DMS 273 treated with DMSO at 0.1 percent for 48 hours (cell line): ENCODE measurements at places on chromosomes 4 and X.
A peak's percentile ranks its signal among the peaks of the same experiment; 100 is the strongest.

GRCh38 chr4:146633471-146633800, 5.3 kb upstream of the POU4F2 start:
- DNase-seq = no peak

DNA sequence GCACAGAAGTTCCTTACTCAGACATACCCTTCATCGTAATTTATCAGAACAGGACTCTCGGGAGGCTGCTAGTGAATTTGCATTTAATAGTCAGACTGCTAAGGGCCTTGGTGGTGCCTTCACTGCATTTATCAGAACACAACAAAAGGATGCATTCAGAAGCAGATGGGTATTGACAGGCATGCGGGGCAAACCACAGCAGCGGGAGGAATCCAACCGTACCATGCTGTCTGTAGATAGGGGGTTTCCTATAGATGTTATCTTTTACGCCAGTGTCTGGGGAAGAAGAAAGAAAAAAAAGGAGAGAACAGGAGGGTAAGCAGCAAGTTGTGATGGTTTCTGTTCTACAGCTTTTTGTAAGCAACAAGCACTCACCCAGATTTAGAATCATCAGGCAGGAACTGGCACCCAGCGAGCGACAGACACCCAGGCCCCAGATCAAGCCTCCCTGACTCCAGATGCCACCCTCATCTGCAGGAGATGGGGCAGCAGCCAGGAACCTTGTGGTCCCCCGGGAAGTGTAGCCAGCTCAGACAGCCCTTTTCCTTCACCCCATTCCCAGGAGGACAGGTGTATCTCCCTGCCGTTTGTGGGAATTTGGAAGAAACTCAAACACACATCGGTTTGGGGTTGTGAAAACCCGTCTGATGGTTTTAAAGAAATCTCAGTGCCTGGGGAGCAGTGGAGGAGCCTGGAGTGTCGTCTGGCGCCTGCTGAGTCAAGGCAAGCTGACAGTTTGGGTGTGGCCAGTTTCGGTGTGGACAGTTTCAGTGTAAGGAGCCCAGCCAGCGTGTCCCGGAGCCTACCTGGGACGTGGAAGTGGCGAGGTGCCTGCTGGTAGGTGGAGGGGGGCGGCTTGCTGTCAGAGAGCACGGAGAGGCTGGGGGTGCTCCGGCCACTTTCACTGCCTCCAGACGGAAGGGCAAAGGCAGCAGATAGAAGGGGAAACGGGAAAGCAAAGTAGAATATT, 80.0 kb upstream of the AFAP1 start:
- DNase-seq = no peak

- DNase-seq = no peak
Observed at GRCh38 chr4:46388857-46389256, 1.1 kb downstream of the GABRA2 start.

- no peak for DNase-seq
Observed at GRCh38 chr4:27194599-27195176, 334.0 kb downstream of the STIM2 start.

DNA sequence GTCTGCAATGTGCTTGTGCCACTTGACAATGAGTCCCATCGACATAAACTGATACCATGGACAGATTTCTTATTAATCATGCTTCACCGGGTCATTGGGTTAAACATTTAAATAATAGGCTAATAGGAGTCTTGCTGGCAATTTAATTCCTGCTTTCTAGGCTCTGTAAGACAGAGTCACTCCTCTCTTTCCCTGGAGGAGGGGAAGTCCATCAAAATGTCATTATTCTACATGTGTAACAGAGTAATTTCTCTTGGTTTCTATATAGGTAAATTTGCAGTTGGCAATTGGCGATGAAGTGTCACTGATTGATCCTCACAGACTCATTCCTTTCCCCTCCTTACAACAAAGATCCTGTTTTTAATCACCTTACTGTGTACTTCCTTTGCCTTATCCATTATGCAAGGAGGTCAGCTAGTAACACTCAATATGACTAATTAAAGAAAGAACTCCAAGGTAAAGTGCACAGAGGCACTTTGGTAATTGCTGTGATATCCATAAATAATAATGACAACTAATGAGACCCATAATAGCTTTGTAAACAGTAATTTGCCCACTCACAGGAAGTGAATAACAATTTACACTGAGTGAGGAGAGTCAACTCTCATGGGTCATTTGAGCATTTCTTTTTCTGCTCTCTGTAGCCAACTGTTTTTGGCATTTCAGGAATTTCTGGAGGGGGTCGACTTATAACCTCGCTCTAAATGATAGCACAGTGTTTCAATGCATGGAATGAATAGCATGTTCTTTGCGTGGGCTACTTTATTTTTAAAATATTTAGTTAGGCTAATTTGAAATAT, 184.0 kb downstream of the UGT8 start:
- no peak for DNase-seq

DNA sequence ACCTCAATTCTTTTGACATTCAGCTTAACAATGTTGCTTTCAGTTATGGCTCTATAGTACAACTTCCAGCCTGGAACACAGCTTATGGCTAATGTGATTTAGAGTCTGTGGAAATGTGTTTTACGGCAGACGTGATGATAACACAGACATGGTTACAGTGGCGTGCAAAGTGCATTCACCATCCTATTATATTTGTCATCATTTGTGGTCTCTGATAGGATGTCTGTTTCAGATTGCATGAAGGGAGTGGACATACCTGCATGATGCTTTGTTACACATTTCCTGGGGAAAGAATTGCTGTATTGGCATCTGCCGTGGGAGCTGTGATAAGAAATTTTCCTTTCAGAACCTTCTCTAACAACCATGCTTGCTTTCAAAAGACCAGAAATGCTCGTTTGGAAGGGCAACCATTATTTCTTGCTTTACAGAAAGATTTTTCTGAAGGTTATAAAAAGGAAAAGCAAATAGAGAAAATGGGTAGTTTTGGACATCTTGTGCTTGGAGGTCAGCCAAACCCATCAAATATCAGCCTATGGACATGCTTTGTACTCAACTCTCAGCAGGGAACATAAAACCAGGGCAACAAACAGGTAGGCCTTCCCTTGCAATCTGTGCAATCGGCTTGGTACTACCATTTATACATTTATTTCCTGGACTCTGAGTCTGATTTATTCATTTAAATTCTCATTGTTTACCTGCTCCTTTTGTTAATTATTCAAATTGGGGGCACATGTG, 273.9 kb downstream of the TLL1 start:
- DNase-seq = no peak

- no peak for DNase-seq
Observed at GRCh38 chrX:40099055-40099958, 1.5 kb upstream of the BCOR start.

DNA sequence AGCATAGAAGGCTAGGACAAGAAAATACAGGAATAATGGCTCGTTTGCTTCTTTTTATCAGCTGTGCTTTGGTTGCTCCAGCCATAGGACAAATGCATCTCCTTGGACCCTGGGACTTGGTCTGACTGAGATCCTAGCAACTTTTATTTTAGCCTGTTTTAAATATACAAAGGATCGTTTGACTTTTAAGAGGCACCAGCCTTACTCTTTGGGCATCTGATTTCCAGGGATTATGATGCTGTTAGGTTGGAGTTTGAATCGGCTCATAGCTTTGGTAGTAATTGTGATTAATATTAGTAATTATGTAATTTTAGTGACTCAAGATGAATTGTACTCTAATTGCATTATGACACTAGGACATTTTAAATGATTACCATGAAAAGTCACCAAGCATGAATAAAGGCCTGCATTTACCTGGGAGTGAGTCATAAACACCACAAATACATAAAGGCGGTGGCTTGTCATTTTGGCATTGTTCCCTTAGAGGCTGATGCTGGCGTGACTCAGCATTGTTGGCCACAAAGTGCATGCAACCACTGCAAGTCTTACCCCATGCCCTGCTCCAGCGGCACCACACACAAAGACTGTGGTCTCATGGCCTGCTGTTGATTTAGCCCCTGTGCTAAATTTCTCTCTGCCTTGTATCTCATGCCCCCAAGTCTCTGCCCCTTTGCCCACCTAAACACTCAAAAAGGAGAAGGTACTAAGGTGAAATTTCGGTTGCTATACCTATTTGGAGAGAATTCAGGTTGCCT, 12.4 kb downstream of the GPAT3 start:
- no peak for DNase-seq

GRCh38 chr4:30867427-30867826, 147.3 kb downstream of the PCDH7 start:
- no peak for DNase-seq

- DNase-seq = no peak
Observed at GRCh38 chr4:148170408-148171365, 271.5 kb downstream of the NR3C2 start.

- DNase-seq = no peak
Observed at GRCh38 chr4:11489453-11490083, 60.9 kb upstream of the HS3ST1 start.

GRCh38 chr4:54118850-54119589, 19.1 kb downstream of the GSX2 start:
- no peak for DNase-seq

GRCh38 chr4:138696058-138696457, 319.5 kb upstream of the NOCT start:
- DNase-seq = no peak

GRCh38 chr4:16264798-16265197, 38.5 kb upstream of the TAPT1 start:
- DNase-seq = peak; percentile 2

DNA sequence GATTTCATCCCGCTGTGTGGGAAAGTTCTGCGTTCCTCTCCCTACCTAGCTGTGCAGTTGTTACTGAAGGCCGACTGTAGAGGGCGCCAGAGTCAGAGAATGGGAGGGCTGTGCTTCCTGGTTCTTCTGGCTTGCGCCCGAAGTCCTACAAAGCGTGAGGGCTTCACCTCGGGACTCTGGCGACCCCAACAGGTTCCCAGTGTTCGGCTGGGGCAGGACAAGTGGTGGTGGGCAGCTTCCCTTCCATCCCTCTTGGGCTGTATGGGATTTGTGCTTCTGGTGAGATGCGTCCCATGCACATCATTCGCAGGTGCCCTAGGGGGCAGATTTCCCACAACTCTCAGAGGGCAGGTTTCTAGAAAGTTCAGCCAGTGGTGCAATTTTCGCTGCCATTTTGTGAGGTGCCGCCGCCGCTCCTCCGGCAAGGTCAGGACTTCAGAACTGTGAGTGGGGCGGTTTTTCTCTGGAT, 27.3 kb downstream of the CT45A1 start:
- no peak for DNase-seq

DNA sequence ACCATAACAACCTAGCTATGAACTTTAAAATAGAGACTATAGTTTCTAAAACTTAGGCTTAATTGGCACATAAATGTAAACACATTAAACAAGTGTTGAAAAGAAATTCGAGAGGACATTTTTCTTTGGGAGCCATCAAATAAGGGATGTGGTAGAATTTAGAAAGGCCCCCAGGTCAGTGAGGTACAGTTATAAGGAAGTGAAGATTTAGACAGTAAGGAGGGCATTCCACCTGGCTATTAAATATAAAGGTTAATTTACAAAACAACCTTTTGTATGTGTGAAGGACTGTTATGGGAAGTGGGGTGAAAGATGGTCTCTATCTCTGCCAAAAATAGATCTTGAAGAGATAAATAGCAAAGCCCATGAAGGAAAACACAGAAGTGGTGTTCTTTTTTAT, 83.9 kb downstream of the AFF1 start:
- DNase-seq = no peak

DNA sequence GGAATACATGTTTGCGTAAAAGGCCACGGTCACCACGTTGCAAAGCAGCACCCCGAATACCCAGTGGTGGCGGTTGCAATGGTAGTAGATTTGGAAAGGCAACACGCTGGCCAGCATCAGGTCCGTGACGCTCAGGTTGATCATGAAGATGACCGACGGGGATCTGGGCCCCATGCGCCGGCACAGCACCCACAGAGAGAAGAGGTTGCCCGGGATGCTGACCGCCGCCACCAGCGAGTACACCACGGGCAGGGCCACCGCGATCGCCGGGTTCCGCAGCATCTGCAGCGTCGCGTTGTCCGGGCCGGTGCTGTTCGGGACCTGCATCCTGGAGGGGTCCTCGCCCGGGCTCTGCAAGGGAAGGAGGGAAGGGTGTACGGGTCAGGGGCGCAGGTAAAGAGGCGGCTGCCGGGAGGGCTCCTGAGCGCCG, 13.5 kb upstream of the ASMTL start:
- DNase-seq = no peak

- DNase-seq = peak; percentile 14
Observed at GRCh38 chrX:120559804-120560203, 958 bp downstream of the CUL4B start.

DNA sequence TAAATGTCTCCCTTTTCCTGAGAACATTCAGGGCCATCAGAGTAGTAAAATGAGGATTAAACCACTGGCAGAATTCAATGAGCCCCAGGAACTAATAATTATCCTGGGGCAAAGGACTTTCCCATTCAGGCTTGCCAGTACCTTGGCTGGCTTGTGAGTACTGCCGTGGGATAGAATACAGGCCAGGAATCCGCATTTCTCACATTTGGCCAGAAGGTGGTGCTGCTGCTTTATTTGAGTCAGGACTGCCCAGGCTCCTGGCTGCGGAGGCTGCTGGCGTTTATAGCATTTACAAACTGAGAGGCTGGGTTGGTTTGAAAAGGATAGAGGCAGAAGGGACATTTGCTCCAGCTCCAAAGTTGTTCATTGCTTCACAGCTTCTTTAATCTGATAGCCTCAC, 91.4 kb downstream of the RTL9 start:
- peak; percentile 31 for DNase-seq

DNA sequence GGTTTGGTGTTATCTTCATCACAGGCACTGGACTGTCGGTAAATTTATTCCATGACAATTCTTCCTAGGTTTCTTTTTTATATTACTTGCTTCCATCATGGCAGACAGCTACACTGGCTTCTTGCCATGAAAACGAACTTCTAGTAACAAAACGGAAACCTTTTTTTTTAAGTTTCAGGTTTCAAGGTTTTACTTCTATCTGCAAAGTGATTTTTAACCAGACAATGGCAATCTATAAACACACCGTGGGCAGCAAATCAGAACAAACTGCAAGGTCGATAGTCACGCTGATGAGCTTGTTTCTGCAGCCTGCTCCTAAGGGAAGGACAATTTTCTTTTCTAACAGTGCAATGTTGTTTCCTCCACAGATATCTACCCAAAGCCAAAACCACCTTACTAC, 29.9 kb downstream of the XG start:
- no peak for DNase-seq

- DNase-seq = no peak
Observed at GRCh38 chr4:139509727-139510410, 46.1 kb downstream of the SETD7 start.

GRCh38 chr4:123363729-123364128, 32.9 kb upstream of the SPRY1 start:
- DNase-seq = no peak

DNA sequence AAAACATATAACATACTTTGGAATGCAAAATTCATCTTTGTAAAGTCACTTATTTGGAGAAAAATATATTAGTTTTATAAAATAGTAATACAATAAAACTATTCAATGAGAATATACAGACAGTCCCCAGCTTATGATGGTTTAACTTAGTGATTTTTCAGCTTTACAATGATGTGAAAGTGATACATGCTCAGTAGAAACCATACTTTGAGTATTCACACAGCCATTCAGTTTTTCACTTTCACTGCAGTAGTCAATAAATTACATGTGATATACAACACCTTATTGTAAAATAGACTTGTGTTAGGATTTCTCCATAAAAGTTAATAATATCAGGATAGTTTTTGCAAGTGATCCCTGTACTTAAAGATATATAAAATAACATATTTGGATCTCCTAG, 436.0 kb downstream of the CENPC start:
- no peak for DNase-seq
